ENCODE measurements at places on chromosomes 3 and 15.

DNA sequence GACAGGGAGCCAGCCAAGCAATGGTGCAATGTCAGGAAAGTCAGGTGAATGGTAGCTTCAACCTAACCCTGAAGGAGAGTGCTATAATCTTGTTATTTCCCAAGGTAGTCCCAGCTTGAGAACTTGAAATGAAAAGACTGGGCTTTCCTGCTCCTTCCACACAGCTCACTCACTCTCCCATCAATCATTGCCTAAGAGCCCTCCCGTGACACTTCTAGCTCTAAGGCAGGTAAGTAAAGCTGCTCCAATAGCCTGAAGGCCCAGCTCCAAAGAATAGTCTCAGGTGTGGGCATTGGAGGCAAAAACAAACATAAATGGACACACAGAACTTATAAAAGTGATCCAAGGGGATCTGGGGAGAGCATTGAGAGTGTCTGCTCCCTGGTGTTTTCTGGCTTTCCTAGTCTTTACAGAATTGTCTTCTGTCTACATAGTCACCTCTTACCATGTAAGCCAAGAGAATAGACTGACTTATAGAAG is 63.1 kb upstream of the TBC1D5 start:
- no peak for DNase-seq

GRCh38 chr3:72932416-72932815 is 44.6 kb downstream of the GXYLT2 start:
- DNase-seq: no peak

- no peak for DNase-seq
Measured at GRCh38 chr3:66809595-66809958, 188.5 kb upstream of the KBTBD8 start.

DNA sequence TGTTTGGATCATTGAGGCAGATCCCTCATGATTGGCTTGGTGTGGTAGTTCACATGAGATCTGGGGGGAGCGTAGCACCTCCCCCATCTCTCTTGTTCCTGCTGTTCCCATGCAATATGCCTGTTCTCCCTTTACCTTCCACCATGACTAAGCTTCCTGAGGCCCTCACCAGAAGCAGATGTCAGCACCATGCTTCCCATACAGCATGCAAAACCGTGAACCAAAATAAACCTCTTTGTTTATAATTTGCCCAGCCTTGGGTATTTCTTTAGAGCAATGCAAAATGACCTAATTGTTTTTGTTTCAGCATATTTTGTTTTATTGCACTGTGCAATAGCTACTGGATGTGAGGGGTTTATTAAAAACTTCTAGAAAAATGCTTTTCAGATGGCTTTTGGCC is 56.6 kb upstream of the CHST2 start:
- DNase-seq: no peak

DNA sequence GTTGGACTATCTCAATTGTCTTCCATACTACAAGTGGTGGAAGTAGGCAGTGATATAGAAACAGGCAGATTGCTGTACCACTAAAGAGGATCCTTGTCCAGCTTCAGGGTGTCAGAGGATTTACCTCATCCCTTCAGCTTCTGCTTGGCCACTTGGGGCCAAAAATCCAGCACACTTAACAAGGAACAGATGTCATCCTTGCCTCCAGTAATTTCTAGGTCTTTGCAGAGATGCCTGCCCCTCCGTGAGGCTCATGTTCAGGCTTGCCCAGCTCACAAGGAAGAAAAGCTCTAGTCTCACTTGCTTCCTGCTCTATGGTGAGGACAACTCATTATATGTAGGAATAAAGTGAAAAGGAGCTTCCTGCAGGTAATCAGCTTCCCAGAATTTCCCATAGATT is 510.3 kb downstream of the EPHA3 start:
- no peak for DNase-seq

- no peak for DNase-seq
Measured at GRCh38 chr3:61074783-61075182, 176.5 kb downstream of the FHIT start.

DNA sequence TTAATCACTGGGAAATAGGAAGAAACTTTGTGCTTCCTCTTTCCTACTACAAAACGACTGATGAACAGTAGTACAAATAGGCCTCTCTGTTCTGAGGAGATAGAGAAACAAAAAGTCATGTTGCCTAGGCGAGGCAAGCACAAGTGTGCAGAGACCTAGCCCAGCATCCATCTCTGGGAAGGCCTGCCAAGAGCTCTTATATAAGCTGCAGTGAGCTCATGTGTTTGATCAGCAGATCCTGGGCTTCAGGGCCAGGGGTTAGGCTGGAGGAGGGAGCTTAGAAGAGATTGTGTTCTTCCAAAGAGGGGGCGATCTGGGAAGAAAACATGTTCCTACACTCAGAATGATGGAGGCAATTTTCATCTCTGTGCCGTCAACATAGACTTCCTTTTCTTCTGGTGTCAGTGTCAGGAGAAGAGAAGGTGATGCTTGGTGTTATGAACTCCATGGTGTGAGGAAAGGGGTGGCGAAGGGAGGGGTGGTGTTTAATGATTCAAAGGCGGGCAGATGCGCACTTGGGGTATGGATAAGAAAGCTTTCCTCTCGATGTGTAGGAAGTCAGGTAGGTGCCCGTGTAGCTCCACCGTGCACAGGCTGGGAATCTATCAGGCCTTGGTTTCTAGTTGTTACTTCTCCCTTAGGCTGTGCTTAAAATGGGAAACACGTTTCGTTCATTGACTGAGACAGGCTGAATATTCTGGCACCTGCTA is 29.5 kb upstream of the ETV5 start:
- DNase-seq: no peak

DNA sequence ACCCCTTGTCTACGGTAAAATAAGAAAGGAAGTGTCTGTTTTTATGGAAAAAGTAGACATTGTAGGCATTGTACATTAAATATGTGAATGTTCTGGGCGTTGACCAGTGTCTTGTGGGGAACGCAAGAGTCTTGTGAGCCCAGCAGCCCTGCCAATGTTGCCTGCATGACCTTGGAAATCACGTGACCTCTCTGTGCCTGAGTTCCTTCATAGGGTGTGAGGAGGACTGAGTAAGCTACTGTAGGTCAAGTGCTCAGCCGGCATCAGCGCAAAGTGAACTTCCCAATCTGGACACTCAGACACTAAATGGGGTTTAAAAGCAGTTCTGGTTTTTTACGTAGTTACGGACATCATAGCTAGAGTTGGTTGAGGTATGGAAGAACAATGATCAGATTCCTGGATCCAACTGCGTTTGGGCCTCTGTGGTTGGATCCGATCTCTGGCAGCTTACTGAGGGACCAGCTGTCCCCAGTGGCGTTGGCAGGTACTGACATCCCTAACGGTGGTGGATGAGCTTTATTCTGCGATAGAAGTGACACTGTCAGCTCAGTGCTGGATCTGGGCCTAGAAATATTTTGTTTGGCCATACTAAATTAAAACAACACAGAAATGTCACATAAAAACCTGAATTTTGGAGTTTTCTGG is 63.8 kb downstream of the SPSB4 start:
- DNase-seq: no peak

DNA sequence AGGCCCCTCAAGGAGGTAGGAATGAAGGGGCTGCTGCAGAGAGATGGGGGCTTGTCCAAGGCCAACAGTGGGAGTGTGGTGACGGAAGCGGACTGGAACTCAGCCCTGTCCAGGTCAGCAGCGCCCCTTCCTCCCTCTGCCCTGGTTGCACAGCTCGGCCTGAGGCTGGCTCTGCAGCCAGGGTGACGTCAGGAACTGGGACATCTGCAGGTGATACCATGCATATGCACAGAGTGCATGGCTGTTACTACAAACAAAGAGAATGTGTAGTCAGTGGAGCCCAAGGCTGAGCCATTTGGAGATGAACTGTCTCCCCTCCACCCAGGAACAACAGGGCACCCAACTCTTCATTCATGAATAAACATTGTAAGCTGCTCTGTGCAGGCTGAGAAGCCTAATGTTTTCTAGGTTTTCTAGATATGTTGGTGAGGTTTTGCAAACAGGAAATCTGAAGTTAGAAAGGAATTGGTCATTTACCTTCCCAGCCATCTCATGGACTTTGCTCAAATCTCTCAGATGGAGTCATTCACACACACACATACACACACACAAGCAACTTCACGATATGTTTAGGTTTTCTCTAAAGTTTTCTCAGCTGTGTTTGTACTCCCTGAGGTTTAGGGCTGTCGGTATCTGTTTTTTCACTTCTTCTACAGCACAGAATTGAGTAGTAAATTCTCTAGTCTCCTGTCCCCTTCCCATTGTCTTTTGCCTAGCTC is 117.2 kb downstream of the TLE3 start:
- DNase-seq: no peak

DNA sequence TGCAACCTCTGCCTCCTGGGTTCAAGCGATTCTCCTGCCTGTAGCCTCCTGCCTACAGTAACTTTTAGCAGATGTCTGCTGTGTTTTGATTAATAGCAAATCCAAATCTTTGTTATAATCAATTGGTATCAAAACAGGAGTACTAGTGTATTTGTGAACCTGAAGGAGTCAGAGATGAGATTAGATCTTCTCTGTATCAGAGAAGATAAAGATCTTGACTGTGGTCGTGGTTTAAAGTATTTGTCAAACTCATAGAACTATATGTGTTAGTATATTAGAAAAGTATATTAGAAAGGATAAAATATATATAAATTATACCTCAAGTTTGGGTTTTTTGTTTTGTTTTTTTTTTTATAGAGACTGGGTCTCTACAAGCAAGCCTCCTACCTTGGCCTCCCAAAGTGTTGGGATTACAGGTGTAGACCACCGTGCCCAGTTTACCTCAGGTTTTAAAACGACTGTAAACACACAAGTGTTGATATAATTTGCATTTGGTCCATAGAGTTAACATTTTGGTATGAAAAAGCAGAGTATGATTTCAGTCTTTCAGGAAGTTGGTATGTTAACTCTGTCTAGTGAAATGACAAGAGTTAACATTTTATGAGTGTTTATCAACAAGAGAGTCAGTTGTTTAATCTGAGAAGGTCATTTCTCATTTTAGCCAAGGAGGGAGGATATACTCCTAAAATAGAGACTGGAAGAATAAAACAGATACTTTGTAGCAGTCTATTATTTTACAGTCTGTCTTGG is 18.3 kb downstream of the RTF1 start:
- no peak for DNase-seq
